ENCODE measurements at places on chromosomes 3 and 15.

GRCh38 chr3:51937611-51938450 is 3.9 kb downstream of the RRP9 start:
- DNase-seq = no peak

- DNase-seq = no peak
These were observed 41.7 kb upstream of the ZBTB38 start for GRCh38 chr3:141326626-141327025.

DNA sequence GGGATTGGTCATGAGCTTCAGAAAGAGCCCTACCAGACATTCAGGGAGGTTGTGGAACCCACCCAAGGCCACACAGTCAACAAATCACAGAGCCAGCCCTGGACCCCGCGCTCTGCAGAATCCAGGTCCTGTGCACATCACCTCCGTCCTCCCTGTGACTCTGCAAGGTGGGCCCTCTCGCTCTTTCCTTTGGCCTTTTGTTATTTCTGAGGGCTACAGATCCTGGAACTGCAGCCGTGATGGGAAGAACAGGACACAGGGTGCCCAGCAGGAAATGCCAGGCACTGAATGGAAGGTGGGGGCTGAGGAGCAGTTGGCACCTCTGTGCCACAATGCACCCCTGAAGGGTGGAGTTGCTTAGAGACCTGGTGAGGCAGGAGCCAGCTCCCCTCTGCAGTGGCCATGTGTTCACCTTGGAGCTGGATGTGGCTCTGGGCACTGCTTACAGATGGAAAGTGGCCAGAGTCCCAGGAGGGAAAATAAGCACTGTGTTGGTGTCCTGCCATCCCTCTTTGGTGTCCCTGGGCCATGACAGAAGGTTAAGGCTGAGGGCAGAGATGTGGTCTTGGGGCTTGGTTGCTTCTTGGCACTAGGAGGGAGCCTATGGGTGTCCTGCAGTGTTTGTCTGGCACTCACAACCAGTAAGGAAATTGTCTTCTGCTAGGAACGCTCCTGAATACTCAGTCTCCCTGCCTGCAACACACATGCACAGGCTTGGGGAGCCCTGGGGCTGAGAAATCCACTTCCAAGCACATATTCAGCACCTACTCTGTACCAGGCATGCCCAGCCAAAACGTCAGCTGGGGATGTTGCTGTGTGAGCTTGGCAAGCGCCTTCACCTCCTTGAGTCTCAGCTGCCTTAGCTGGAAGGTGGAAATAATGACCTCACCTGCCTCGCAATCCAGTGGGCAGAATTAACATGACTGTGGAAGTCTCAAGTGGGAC is 98.0 kb upstream of the SLC6A6 start:
- no peak for DNase-seq

- DNase-seq = no peak
These were observed 19.1 kb downstream of the TRNT1 start for GRCh38 chr3:3145831-3146230.

GRCh38 chr3:118782755-118783202 is 251.9 kb downstream of the IGSF11 start:
- DNase-seq = no peak

DNA sequence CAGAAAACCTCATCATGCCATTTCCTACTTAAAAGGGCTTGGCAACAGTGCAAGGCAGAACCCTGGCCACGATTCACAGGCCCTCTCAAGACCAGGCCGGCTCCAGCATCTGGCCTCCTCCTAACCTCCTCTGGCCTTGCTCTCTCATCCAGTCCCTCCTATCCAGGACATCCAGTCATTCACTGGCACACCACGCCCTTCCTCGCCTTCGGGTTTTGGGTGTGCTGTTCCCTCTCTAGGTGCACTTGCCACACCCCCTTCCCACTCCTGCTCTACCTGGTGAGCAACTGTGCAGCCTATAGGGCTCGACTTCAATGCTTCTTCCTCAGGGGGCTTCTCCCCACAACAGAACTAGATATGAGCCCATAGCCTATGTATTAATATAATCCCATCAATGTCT is 317.1 kb downstream of the ARRDC4 start:
- no peak for DNase-seq

DNA sequence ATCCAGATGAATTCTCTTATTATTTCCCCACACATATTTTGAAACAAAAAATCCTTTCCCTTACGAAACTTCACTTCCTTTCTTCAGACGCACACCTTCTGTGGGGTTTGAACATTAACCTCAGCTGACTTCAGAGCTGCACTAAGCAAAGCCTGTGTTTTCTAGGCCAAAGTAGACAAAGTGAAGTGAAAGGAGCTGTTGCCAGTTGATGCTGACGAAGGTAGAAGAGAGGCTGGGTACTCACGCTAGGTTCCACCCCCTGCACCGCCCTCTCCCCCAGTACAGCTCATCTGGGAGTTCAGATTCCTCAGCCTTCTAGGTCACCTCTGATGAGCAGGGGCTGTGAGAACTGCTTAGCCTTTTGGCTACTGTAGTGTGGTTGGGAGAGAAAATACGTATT is 24.1 kb downstream of the DUT start:
- no peak for DNase-seq

- DNase-seq = no peak
These were observed 116.9 kb downstream of the TP63 start for GRCh38 chr3:189748046-189748445.

GRCh38 chr15:62521396-62521795 is 356.3 kb upstream of the C2CD4B start:
- DNase-seq = no peak

DNA sequence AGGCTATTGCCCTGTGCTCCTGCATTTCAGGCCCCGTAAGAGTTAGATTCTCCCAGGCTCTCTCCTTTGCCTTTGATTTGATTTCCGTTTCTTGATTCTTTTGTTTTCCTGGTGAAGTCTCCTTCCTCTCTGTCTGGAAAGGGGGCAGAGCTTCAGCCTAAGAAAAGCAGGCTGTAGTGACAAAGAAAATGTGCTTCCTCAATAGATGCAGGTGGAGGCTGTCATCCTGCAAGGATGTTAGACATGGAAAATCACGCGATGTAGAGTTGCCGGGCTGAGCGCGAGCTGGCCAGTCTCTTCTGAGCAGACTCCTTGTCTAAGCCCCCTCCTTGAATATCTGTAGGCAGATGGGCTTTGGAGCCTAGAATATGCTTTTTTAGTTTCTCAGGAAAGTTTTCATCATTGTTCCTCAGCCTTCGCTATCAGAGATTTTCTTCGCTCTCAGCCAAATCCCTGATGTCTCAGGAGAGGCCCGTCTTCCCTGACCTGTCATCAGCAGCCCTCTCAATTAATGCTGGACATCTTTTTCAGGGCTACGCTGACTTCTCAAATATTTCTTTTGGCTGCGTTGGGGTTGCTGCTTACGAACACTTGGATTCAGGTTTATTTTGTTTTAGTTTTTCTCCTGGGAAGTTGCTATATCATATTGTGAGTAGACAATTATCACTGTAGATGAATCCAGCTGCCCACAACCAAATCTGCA is 163.6 kb downstream of the ITPR1 start:
- DNase-seq = no peak

DNA sequence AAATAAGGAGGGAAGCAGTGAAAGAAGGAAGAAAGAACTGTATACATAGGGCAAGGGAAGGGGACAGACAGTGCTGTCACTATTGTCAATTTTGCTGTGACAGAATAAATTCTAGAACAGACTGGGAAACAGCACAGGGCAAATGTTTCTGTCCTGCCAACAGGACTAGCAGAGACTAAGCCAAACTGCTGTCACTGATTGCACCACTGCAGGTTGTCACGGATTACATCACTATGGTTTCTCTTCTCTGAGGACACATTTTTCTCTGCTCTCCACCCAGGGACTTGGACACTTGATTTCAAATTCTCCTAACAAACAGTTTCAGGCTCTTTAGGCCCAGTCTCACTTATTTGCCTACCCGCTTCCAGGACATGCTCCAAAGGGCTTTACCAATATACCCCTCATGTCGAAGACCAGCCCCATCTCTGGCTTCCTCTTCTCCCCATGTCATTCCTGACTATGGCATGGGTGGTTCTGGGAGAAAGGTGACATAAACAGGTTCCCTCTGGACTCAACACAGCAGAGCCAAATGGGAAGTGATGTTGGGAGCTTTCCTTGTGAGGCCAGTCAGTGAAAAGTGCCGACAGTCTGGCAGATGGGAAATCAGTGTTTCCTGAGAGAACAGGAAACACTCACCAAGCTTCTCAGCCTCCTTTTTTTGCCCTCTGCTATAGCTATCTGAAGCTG is 70.2 kb upstream of the ST3GAL6 start:
- no peak for DNase-seq

- DNase-seq = no peak
These were observed 6.5 kb downstream of the RFTN1 start for GRCh38 chr3:16506884-16507577.

DNA sequence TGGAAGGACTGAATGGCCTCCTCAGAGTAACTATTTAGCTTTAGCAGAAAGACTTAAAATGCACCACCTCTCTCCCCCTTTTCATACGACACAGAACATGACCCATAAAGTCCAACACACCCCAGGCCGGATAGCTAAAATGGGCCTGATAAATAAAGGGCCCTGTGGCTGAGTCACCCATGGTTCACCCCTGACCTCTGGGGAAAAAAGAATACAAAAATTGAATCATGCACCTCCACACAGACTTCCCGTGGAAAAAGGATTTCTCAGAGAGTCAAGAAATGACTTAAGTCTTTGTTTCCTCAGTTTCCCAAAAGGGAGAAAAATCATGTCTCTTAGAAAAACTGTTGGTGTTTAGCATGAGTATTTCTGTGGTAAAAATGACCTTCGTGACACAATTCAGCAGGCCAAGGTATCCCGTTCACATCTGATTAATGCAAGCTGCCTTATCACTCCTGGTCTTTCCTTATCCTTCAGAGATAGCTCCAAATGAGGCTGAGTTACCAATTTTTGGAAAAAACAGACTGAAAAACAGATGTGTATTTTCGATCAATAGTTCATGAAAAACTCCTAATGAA is 34.0 kb upstream of the ARHGEF3 start:
- no peak for DNase-seq

DNA sequence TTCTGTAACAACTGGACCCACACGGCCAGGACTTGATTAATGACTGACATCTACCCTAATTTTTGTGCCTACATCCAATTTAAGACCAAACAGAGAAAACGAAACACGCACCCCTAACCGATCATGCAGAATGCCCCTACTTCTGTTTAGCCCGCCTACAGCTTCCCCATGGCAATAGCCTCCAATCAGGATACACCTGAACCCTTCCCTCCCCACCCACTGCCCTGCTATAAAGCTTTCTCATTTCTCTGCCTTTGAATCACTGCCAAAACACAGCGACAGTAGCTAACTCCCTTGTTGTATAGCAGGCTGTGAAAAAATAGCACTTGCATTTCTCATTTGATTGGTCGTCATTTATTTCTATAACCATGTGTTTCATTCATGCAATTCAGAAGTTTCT is 45.2 kb upstream of the DPPA4 start:
- DNase-seq = no peak

DNA sequence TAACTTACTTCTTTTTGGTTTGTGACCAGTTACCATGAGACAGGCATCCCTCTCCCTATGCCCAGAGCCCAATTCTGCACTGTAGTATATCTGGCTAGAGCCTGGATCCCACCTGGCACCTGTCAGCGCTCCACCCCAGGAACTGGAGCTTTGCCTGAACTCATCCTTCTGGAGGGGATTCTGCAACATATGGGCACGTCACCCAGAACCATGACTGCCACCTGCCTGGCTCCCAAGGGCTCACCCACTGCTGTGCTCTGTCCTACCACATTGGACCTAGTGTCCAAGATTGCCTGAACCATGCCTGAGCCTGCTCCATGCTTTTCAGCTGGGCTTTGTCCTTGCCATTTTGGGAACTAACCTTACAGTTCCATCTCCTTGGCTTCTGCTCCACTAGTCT is 21.1 kb upstream of the GAP43 start:
- no peak for DNase-seq

DNA sequence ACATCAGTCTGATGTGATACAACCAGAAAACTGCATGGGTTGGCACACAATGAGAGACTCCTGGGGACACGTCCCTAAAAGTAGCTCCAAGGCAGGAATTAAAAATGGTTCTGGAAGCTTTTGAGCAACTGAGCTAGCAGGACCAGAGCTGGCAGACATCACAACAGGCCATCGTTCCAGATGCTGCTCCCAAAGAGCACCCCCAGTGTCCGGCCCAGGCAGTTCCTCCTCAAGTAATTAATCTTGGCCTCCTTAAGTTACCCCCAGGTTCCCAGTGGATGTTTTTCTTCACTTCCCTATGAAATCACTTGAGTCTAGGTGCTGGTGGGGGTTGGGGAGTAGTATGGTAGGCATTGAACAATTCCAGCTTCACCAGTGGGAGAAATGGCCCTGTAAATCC is 711.6 kb downstream of the MECOM start:
- DNase-seq = no peak
